ENCODE measurements at places on chromosomes 6 and 20.

DNA sequence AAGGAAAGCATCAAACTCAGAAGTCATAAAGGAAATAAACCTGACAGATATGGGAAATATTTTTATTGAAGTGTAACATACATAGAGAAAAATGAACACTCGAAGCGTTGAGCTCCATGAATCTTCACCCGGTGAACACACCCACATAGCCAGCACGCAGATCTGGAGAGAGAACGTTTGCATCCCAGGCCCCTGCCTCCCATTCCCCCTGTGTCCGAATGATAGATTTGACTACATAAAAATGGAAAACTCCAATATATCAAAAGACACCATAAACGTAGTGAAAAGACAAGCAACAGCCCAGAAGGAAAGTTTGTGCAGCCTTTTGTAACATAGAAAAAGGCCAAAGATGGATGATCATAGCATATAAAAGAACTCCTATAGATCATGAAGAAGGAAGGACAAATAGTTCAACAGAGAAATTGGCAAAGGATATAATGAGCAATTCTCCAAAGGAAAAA is 17.1 kb downstream of the SYNJ2 start:
- DNase-seq = no peak

GRCh38 chr6:108350528-108350927 is 55.7 kb downstream of the AFG1L start:
- DNase-seq = no peak

- no peak for DNase-seq
These were observed 357.9 kb downstream of the FARS2 start for GRCh38 chr6:5619249-5619648.

GRCh38 chr20:50238081-50238800 is 47.6 kb downstream of the CEBPB start:
- DNase-seq = no peak

GRCh38 chr6:43896329-43897255 is 126.6 kb downstream of the VEGFA start:
- no peak for DNase-seq

DNA sequence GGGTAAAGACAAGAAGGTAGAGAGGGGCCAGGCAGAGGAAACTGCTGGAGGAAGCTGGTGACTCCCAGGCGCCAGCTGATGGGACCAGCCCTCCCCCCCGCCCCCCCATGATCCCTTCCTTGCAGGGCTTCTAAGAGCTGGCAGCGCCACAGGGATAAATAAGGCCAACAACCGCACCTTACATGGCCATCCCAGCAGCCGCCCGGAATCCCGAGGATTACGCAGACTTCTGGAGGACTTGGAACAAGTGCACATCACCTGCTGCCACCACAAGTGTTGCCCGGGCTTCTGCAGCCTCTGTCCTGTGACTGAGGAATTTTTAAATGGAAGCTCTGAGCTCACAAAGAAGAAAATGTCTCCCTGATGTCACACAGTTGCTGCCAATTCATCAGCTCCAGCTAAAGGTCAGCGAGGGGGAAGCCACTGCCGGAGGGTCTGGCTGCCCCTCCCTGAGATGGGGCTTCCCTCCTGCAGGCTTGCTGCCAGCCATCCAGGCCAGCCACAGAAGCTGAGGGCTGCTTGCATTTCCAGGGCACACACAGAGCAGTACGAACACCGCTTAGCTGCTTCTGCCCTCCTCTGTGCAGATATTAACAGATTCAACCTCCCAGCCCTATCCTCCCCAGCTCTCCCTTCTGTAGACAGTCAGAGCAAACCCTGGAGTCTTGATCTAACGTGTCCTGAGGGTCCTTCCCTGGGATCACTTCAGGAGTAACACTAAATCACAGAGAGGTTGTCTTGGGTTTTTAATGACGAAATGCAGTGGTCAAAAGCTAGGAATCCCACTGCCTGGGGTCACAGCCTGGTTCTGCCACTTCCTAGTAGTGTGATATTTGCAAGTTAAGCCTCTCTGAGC is 38.6 kb upstream of the PIM1 start:
- peak; percentile 71 for DNase-seq
